ENCODE measurements at places on chromosomes 3 and 15.

GRCh38 chr3:161117646-161118045, 12.5 kb upstream of the B3GALNT1 start:
- DNase-seq: no peak

GRCh38 chr3:47006145-47006651, 26.7 kb downstream of the NBEAL2 start:
- DNase-seq: no peak

- no peak for DNase-seq
Measured at GRCh38 chr15:42151736-42152135, 4.7 kb downstream of the PLA2G4F start.

DNA sequence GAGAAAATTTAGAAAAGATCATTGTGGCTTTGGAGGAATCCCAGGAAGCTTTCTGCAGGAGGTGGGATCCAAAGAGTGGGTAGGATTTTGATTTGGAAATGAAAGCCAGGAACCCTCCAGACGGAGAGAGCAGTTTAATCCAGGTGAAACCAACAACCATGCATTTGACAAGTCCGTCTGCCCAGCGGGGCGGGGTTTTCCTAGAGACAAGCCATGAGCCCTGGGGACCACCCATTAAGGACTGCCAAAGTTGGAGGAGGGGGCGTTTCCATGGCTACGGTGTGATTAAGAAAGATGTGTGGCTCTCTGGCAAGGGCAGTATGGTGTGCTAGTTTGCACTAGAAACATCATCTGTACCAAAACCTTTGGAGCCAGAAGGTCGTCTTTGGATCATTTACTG, 53.4 kb downstream of the SRGAP3 start:
- DNase-seq: no peak

DNA sequence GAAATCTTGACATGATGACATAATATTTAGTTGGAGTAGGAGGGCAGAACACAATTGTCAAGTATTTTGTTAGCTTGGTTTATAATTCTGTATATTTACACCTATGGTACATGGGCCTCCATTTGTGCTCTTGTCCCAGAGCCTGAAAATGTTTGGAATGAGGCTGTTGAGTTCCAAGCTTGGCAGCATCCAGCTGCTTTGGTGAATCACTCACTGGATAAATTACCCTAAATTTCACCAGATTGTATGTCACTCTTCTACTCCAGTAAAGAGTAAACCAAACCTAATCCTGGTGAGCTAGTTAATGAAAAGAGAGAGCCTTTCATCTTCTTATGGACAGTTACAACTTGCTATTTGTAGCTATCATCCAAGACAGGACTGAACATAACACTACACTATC, 928.7 kb downstream of the DIPK2A start:
- DNase-seq: no peak

GRCh38 chr3:134838599-134838998, 43.5 kb downstream of the EPHB1 start:
- no peak for DNase-seq

DNA sequence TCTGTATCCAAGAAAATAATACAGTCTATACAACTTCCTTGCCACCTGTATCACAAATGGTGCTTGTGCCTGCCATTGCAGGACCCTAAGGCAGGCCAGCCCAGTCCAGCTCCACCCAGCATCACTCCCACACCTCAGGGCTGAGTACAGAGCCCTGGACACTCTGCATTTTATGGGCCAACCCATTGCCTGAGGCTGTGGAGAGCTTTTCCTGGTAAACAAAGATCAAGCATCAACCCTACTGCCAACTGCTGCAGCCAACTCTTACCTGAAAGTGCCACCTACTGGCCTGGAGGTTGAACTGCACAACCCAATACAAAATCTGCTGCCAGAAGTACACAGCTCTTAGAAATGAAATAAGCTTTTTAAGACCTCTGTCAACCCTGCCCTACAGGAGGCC, 1082.2 kb downstream of the NAALADL2 start:
- DNase-seq: no peak

- no peak for DNase-seq
Measured at GRCh38 chr3:141578202-141578973, 91.6 kb downstream of the RASA2 start.

DNA sequence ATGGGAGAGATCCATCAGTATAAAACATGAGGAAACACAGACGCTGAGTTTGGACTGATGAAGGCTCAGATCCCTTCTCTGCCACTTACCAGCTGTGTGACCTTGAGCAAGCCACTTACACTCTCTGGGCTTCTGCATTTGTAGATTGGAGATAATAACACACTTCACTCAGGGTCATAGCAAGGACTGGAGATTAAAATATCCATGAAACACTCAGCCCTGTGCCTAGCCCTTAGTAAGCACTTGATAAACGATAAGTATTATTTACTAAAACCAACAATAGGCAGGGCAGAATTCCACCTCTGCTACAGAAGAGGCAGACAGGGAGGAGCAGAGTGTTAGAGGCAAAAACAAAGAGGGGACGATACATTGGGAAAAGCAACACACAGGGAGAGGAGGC, 420.5 kb upstream of the WNT5A start:
- no peak for DNase-seq

DNA sequence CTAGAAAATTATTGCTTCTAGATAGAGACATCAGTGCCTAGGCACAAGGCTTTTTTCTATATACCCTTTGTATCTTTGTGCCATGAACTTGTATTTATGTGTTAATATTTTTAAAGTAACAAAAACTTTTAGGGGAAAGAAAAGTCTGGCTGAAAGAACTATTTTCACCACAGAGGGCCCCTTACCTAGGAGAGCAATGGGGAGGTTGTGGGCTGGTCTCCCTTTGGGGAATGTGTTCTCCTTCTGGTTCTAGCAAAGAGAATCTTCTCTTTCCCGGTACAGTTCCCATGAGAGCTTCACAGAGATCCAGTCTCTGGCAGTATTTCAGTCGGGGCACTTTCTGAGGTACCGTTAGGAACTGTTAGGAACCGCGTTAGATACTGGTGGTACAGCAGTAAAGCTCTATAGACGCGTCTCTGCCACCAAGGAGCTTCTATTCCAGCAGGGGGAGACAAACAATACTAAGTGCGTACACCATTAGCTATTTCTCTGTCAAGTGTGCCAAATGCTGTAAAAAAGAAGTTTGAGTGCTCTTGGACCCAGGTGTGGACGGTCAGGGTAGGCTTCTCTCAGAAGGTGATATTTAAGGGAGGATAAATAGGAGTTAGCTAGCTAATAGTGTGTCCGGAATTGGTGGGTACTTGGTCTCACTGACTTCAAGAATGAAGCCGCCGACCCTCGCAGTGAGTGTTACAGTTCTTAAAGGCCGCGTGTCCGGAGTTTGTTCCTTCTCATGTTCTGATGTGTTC, 4.6 kb upstream of the EPB42 start:
- DNase-seq: no peak

- no peak for DNase-seq
Measured at GRCh38 chr3:195160257-195160898, 110.6 kb downstream of the XXYLT1 start.

- peak; percentile 56 for DNase-seq
Measured at GRCh38 chr15:70512772-70513362, 250.5 kb downstream of the UACA start.

GRCh38 chr15:48796521-48796920, 14.3 kb downstream of the CEP152 start:
- DNase-seq: no peak

- no peak for DNase-seq
Measured at GRCh38 chr3:104102386-104102785, 1264.3 kb upstream of the ALCAM start.

GRCh38 chr3:53198256-53198977, 37.4 kb downstream of the PRKCD start:
- no peak for DNase-seq

- DNase-seq: no peak
Measured at GRCh38 chr15:69704229-69704628, 251.6 kb downstream of the RPLP1 start.

- no peak for DNase-seq
Measured at GRCh38 chr15:25415217-25415616, 23.6 kb downstream of the UBE3A start.

DNA sequence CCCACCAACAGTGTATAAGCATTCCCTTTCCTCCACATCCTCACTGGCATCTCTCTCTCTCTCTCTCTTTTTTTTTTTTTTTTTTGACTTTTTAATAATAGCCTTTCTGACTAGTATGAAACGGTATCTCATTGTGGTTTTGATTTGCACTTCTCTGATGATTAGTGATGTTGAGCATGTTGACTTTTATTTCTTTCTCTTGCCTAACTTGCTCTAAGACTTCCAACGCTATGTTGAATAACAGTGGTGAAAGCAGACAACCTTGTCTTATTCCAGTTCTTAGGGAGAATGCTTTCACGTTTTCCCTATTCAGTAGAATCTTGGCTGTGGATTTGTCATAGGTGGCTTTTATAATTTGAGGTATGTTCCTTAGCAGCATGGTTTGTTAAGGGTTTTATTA, 249.4 kb upstream of the MDFIC2 start:
- no peak for DNase-seq

DNA sequence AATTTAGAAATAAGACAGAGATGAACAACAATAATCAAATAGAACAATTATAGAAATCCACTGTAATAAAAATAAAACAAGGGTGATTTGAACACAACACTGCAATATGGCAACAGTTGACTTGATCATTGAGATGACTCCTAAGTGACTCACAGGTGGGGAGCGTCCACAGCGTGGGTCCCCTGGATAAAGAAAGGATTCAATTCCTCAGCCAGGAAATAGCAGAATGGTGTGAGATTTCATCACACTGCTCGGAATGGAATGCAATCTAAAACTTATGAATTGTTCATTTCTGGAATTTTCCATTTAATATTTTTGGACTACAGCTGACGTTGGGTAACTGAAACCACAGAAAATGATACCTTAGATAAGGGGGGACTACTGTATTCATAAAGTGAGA, 82.0 kb downstream of the CNTN3 start:
- no peak for DNase-seq

- DNase-seq: no peak
Measured at GRCh38 chr3:191137708-191138107, 61.3 kb upstream of the OSTN start.

DNA sequence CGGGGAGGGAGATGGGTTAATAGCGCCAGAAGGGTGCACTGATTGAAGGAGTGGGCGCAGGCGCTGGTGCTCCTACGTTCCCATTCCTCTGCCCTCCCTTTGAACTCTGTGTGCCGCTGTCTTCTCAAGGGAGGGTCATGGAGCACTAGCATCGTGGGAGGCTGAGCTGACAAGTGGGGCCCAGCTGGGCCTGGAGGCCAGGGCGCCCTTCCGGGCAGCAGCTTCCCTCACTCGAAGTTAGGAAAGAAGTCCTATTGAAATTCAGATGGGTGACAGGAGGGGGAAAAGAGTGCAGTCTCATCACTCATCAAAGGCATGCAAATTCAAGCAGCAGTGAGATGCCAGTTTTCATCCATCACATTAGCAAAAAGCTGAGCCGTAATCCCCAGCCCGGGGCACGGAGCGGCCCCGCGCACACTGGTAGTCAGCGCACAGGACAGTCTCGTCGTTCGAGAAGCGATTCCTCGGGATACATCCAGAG, 128.2 kb downstream of the LRRK1 start:
- DNase-seq: no peak

DNA sequence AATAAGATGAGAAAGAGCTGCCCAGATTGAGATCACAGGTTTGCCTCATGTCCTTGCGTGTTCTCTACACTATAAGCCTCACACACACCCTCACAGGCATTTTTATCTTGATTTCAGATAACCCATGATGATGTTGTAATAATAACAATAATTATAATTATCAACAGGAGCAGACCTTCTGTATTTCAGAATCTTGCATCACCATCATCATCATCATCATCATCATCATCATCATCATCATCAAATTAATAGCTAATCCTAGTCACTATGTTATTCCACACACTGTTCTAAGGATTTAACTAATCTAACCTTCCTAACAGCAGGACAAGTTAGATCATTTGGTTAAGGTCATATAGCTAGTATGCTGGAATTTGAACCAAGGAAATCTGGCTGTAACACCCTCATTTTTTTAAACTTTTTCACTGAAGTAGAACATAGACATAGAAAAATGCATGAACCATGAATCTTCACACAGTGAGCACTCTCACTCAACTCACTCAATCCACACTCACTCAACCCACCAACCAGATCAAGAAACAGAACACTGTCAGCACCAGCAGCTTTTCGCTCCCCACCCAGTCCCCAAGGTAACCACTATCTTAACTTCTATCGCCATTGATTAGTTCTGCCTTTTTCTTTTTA, 1.8 kb upstream of the SH2D7 start:
- DNase-seq: no peak

- no peak for DNase-seq
Measured at GRCh38 chr15:78398076-78398825, 39.8 kb upstream of the IREB2 start.

DNA sequence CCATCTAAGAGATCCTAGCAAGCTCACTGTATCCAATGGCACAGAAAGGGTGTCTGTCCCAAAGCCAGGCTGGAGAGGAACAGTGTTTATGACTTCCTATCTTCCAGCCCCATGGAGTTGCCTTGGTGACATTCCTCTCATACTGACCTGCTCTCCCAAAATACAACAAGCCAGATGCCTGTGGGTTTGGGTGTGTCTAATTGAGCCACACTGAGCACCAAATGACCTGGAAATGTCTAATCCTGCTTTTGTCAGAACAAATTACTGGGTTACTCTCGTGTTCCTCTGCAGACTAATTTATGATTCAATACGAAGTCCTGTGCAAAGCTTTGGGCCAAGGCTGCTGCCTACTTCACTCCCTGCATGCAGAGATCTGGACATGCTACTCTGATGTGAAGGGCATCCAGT, 98.1 kb upstream of the STRIT1 start:
- DNase-seq: no peak

DNA sequence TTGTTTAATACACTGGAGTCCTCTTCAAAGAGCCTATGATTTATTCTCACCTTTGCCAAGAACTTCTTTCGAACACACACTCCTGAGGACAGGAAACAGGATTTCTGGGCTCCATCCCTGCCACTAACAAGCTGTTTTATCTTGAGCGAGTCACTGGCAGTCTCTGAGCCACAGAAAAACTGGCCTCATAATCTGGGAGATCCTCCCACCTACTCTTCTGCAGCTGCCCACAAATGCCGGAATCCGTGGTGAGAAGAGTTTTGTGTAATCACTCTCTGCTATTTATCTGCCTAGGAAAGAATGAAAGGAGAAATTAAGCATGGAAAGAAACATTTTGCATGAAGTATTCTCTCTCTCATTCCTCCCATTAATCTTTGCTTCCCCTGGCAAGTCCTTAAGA, 172.0 kb upstream of the TRIM42 start:
- no peak for DNase-seq

- DNase-seq: no peak
Measured at GRCh38 chr3:129286081-129286480, 7.4 kb downstream of the HMCES start.

Data from stimulated activated CD4-positive, alpha-beta T cell treated with anti-CD3 and anti-CD28 coated beads, Interleukin-4, amount 100 ng/mL, for 1 hour (primary cell).